ENCODE measurements at places on chromosomes 2 and 18.
A peak's percentile ranks its signal among the peaks of the same experiment; 100 is the strongest.

GRCh38 chr2:12314127-12314760 is 402.5 kb upstream of the TRIB2 start:
- DNase-seq, result no peak

- no peak for DNase-seq
Measured at GRCh38 chr2:42067521-42067920, 19.7 kb downstream of the PKDCC start.

DNA sequence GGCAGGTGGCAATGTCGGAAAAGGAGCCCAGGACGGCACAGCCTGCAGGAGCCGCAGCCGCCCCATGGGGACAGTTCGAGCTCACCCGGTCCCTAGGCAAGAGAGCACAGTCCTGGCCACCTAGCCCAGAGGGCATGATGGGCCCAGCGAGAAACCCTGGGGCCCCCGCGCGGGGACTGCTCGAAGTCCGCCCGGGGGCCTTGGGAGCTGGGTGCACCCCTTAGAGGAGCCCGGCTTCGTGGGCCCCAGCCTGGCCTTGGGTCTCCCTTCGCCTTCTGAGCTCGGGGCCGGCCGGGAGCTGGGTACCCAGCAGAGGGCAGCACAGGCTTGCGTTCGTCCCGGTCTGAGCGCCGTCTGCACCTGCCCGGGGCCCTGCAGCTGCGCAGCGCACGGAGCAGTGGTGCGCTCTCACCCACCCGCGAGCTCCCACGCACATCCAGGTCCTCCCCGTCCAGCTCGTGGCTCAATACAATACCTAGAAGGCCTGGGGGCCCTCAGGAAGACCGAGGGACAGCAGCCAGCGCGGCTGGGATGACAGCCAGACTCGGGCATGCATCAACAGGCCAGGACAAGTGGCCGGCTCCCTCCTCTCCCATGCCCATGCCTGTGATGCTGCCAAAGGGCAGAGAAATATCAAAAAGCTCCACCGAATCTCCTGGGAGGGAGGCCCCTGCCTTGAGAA is 96.2 kb upstream of the ZNF532 start:
- DNase-seq, result peak; percentile 70

DNA sequence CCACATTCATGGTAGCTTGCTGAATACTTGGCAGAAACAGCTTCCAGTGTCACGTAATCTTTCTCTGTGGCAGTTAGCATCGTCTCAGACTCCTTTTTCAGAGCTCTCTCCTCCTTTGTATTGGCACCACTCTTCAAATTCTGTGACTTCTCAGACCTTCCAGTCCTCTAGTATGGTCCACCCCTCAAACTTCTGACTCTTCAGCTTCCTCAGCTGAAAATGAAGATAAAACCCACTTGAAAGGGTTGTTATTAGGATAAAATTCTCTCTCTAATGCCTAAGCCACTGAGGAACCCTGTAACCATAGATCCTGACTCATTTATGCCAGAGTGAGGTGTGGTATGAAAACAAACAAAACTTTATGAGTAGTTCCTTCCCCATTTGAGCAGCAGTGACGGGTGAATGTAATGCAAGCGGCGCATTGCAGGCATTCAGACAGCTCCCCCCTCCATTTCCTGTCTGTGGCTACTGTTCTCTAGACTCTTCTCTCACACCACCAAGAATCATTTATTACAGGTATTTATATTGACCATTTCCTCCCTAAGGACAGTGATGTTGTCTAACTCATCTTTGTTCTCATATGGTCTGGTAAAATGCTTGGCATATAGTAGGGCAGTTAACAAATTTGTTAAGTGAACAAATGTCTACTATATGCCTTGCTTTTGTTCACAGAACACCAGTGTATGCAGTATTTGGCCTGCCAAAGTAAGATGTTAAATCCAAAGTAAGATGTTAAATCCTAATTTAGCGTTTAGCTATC is 35.3 kb downstream of the GALNT1 start:
- no peak for DNase-seq

DNA sequence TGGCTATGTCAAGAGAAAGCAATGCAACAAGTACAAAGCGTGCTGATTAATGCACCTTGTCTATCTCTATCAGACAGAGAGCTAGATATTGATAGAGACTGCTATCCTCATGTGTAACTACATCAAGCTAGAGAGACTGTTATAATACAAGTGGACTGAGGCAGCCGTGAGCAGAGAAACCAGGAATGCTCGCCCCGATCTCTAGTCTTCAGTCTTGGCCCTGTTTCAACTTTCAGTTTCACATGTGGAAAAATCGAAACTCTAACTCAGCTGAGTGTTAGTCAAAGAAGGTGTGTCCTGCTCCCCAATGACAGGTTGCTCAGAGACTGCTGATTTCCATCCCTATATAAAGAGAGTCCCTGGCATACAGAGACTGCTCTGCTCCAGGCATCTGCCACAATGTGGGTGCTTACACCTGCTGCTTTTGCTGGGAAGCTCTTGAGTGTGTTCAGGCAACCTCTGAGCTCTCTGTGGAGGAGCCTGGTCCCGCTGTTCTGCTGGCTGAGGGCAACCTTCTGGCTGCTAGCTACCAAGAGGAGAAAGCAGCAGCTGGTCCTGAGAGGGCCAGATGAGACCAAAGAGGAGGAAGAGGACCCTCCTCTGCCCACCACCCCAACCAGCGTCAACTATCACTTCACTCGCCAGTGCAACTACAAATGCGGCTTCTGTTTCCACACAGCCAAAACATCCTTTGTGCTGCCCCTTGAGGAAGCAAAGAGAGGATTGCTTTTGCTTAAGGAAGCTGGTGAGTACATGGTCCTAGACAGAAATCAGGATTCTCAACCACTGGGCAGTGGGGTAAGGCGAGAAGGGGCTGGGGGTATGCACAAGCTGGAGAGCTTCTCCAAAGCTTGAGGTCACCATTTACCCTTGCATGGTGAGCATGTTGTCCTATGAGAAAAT is at the start of gene RSAD2:
Gene RSAD2, plus strand, starts transcription at position 376 of the 903 bp plus-strand sequence. Its CDS starts 24 bp downstream, at position 400.
- peak; percentile 57 for DNase-seq

DNA sequence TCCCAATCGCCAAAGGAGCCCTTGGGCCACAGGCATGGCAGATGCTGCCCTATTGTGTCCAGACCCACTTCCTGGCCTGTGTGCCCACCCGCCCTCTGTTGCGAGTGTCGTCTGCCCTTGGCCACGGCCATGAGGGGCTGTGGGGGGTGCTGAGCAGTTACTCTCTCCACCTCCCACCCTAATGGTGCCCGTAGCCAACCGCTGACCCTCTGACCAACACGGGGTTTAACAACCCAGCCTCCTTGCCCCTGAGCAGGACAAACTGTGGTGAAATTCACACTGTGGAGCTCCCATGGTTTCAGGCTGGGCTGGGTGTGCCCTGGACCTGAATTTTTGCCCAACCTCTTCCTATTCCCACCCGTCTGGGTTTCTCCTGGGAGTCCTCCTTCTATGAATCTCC is 145.7 kb upstream of the HDAC4 start:
- no peak for DNase-seq

- DNase-seq, result no peak
Measured at GRCh38 chr2:228646061-228646460, 464.6 kb upstream of the SPHKAP start.

GRCh38 chr2:135960656-135961551 is 24.5 kb downstream of the DARS1 start:
- DNase-seq, result peak; percentile 74

- no peak for DNase-seq
Measured at GRCh38 chr2:1910021-1910420, 165.7 kb upstream of the PXDN start.

GRCh38 chr2:146853741-146854444 is 990.9 kb upstream of the ACVR2A start:
- DNase-seq, result no peak
